GM13976 (cell line): ENCODE measurements at places on chromosomes 5 and 9.

- DNase-seq: peak; percentile 71
Observed at GRCh38 chr9:129021091-129021490, 7.0 kb downstream of the SH3GLB2 start.

GRCh38 chr9:112162621-112163413 lies 12.3 kb downstream of the SUSD1 start:
- no peak for DNase-seq

- DNase-seq: no peak
Observed at GRCh38 chr5:37478121-37478894, 99.2 kb downstream of the WDR70 start.

DNA sequence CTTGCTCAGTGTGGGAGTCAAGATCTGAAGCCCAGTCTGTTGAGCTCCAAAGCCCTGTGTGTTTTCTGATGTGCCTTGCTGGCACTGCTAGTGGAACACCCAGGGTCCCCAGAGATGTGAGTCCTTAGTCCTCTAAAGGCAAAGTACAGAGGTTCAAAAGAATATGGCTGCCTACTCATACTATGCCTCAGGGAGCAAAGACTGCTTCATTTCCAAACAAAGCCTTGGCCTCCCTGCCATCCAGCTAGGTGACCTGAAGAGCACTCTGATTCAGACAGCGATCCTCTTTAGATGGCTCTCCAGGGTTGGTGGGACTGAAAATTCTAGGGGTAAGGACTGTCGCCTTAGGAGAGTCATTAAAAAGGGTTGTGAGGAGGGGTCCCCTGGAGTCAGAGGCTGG lies 2.0 kb downstream of the PRLR start:
- DNase-seq: no peak

DNA sequence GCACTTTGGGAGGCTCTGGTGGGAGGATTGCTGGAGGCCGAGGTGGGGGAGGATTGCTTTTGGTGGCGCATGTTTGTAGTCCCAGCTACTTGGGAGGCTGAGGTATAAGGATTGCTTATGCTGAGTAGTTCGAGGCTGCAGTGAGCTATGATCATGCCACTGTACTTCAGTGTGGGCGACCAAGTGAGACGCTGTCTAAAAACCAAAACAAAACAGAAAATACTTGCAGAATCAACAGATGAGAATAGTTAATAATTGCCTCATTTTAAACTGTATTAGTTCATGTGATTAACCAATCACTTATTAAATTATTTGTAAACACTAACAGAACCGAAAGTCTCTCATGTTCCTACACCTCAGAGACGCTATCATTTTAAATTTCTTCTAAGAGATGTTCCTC lies 118.1 kb downstream of the CCDC171 start:
- no peak for DNase-seq

GRCh38 chr5:1973391-1974013 lies 90.8 kb upstream of the IRX4 start:
- DNase-seq: no peak

DNA sequence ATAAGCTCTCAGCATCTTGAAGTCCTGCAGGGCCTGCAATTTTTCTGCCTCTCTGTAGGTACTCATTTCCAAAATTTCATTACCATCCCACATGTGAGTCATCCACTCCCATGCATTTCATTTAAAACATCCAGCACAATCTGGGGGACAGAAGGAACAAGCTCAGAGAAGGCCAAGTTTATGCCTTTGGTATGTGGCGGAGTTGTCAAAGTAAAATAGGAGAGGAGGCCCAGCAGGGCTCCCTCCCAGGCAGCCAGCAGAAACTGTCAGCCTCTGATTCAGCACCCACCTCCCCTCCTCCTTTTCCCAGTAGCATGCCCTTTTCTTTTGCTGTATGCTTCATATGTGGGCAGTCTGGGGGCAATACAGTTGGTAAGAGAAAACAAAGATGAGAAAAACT lies 126.4 kb upstream of the ZNF366 start:
- no peak for DNase-seq

- peak; percentile 6 for DNase-seq
Observed at GRCh38 chr5:100584069-100584468, 48.9 kb downstream of the FAM174A start.

GRCh38 chr9:102778746-102779145 lies 216.4 kb upstream of the CYLC2 start:
- no peak for DNase-seq

GRCh38 chr9:33799928-33800704 lies 4.8 kb downstream of the PRSS3 start:
- no peak for DNase-seq

GRCh38 chr9:92414566-92414965 lies 9.7 kb downstream of the OMD start:
- no peak for DNase-seq

DNA sequence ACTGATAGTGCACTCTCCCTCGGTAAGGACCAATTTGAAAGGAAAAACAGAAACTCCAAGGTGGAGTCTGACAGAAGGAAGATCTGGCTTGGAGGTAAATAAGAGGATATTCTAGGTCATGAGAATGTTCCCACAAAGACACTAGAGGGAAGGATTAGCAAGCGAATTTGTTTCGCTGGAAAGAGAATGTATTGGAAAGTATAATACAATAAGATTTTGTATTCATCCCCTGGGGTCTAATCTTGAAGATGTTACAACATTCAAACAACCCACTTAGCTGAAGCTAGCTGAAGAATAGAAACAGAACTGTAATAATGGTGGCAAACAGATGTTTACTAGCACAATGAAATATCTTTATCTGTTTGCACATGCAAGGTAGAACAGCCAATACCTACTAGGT lies 158.7 kb downstream of the GNAQ start:
- DNase-seq: no peak

DNA sequence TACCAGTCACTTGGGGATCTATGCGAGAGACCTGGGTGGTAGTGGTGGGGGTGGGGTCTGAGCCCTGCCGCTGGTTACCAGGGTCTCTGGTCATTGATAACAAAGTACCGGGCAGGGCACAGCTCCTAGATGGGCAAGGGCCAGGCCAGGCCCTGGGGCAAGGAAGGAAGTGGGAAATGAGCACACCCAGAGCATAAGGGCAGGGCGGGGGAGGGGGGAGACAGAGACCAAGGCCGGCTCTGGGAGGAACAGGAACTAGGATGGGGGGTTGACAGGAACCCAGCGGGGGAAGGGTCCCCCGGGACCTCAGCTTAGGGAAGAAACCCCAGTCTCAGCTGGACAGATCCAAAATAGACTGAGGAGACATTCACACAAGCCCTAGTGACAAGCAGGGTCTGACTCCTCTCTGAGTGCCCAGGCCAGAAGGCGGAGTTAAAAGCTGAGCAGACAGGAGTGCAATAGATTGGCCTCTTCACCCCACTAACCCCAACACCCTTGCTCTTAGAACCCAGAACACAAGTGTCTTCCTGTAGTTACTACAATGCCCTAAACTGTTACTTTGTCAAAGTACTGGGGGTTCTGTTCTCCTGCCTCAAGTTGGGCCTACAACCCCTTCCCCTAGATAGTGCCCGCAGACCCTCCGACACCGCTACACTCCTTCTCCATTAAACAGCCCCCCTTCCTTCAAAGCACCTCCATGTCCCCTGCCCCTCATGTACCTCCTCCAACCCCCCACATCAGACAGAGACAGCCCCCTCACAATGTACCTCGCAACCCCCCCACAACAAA lies 628 bp downstream of the ATOSB start:
- DNase-seq: peak; percentile 48

DNA sequence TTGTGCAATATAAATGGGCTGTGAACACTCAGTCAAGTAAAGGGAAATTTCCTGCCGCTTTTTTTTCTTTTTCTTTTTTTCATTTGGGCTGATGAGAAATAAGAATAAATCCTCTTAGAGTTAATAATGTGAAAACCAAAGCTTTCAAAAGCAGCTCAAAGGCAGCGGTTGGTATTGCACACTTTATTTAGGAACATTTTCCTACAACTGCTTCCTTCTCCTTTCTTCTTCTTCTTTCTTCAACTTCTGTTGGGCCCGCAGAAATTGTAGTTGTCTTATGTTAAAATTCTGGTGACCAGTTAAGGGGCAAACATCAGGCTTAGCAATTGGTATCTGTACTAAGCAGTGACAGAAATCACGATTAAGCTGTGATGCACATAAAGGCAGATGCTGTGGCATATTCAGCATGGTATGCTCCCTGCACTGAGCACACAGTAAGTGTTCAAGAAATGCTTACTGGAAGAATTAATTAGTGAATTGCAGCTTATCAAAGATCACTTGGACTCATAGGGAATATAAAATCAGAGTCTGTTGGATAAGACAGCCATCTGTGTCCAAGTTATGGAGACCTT lies 85.4 kb downstream of the ANKRD55 start:
- DNase-seq: no peak

GRCh38 chr9:125929846-125930245 lies 182.7 kb downstream of the PBX3 start:
- no peak for DNase-seq

DNA sequence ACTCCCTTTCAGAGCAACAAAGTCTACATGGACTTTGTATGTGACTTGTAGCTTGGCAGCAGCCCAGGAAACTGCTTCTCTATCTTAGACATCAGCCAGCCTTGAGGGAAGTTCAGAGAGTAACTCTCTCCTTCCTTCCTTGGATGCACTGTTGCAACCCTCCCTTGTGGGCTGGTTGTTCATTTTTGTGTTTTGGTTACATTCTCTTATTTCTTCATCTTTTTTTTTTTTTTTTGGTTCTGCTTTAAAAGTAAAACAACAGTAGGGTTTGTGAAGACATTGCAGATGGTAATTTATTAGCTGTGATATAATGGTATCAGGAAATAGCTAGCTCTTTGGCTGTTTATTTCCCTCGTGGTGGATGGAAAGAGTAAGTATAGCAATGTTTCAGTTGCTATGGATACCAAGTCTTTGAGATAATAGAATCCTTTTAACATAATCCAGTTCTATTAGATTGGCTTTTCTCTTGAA lies 97.9 kb upstream of the MAMDC2 start:
- DNase-seq: no peak

DNA sequence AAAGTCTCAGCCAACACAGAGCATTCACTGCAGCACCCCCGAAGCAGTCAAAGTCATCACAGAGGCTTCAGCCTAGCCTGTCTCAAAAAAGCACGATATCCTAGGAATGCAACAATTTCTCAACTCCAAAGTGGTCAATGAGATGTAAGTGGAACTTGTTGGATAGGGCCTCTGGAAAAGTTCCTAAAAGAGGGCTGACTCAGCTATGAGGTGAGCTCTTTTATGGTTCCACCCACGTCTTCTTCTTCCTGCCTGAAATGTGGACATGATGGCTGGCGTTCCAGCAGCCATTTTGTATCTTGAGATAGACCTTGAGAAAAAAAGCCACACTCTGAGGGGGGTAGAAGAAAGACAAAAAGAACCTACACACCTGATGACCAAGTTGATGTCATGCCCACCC lies 32.5 kb upstream of the TRIO start:
- DNase-seq: no peak
